Globus pallidus (tissue), 1 donor: ENCODE measurements at places on chromosomes 13 and 19.

- DNase-seq, result no peak
These were observed 14.1 kb upstream of the SIGLEC11 start for GRCh38 chr19:49975051-49975450.

DNA sequence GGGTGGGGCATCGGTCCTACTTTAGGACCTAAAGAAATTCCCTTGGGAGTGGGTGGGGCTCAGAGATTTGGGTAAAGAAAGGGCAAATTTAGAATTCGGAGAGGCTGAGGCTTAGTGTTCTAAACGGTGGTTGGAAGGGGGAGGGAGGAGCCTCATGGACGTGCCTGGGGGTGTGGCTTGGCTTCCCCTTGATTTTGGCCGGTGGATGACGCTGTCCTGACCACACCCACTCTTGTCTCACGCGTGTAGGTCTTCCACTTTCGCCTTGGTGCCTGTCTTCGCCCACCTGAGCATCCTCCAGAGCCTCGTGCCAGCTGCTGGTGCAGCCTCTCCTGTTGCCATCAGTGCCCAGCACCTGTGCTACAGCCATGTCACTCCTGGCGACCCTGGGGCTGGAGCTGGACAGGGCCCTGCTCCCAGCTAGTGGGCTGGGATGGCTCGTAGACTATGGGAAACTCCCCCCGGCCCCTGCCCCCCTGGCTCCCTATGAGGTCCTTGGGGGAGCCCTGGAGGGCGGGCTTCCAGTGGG, 1.2 kb upstream of the NUP62 start:
- DNase-seq, result no peak

DNA sequence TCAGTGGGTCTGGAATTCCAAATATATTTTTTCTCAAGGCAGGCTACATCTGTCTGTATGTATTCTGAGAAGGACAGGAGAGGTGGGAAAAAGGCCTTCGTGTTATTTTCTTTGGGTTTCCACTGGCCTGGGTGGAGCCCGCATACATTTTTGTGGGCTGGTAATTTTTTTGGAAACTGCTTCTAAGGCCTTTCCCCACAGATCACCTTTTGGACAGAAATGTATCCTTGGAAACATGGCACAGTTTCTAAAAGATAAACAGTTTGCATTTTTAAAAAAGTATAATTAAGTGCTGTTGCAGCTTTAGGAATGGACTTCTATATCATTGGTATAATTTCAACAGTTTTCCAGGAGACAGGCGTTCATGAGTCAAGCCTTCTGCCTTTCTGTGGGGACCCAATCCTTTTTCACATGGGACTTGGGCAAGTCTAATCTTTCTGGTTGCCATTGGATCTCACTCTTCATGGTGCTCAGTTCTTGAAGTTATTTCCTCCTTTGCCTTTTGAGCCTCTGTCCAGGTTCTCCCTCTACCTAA, 8.9 kb downstream of the RFX2 start:
- no peak for DNase-seq

DNA sequence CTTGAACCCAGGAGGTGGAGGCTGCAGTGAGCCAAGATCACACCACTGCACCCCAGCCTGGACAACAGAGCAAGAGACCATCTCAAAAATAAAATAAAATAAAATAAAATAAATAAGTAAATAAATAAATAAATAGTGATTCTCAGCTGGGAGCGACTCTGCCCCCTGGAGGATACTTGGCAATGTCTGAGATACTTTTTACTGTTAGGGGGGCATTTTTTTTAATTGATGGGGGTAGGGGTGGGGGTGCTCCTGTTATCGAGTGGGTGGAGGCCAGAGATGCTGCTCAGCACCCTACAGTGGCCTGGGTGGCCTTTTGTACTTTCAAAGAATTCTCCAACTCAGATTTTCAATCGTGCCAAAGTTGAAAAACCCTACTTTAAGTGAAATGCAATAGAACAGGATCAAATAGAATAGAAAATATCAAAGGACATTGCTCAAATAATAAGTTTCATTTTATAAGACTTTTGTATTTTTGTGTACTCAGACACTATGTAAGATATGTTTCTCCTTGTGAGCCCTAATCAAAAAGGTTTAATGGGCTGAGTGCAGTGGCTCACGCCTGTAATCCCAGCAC, 7.1 kb upstream of the CLPP start:
- no peak for DNase-seq

- DNase-seq, result no peak
These were observed 307.0 kb downstream of the UQCRFS1 start for GRCh38 chr19:28905996-28906395.

- no peak for DNase-seq
These were observed 30.6 kb upstream of the IGSF23 start for GRCh38 chr19:44582581-44583265.

DNA sequence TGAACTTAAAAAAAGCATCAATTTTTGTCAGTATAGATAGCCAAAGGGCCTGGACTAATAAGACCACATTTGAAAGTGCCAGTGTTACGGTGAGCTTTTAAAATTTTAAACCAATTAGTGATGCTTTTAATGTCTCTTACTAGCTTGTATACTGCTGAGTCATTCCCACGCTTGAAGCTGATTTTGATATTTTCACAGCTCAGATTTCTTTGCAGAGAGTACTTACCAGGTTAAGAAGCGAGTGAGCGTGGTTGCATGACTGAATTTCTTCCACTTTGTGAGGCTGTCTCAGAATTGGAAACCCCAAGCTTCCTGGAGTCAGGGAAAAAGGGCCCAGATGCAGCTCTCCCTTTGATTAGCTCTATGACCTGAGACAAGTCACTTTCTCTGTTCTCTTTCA, 74.5 kb upstream of the NBEA start:
- no peak for DNase-seq

DNA sequence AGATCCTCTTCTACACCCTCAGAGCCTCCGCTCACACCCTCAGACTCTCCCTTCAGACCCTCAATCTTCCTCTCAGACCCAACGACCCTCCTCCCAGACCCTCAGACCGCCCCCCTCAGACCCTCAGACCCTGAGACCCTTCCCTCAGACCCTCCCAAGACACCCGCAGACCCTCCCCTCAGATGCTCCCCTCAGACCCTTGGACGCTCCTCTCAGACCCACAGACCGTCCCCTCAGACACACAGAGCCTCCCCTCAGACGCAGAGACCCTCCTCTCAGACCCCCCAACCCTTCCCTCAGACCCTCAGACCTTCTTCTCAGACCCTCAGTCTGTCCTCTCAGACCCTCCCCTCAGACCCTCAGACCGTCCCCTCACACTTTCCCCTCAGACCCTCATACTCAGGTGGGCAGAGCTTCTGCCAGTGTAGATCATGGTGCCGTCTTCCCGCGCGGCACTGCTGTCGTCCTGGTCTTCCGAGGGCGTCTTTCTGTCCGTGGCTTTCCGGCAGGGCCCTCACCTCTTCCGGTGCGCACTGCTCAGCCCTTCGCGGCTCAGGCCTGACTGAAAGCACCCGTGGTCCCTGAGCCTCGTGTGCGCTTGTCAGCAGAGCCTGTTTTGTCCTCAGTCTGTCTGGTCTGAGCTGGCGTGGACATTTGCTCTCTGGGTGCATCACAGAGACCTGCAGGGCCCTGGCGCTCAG, 18.9 kb upstream of the TFDP1 start:
- no peak for DNase-seq

DNA sequence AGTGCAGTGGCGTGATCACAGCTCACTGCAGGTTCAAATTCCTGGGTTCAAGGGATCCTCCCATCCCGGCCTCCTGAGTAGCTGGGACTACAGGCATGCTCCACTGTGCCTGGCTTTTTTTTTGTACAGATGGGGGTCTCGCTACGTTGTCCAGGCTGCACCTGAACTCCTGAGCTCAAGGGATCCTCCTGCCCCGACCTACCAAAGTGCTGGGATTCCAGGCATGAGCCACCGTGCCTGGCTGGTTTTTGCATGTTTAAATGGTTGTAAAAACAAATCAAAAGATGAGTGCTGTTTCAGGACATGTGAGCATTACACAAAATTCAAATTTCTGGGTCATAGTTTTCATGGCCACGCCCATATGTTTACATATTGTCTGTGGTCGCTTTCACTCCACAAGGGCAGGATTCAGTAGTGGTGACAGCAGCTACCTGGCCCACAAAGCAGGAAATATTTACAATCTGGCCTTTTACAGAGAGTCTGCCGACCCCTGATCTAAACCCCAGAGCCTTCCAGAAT, 5.3 kb downstream of the MATK start:
- no peak for DNase-seq

- no peak for DNase-seq
These were observed 77.9 kb downstream of the CACNA1A start for GRCh38 chr19:13428352-13428751.

DNA sequence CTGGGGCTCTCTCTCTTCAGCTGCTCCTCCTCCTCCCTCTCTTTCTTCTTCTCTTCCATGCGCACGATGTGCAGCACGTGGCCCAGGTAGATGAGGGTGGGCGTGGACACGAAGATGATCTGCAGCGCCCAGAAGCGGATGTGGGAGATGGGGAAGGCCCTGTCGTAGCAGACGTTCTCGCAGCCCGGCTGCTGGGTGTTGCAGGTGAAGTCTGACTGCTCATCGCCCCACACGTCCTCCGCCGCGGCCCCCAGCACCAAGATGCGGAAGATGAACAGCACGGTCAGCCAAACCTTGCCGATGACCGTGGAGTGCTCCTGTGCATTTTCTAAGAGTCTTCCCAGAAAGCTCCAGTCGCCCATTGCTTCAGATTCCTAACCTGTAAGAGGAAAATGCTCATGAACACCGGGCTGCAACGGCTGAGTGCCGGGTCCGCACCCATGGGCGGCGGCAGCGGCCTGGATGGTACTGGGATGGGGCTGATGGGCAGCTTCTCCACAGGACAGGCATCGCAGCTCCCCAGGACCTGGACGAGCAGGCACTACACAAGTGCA, 17.8 kb downstream of the GJA3 start:
- no peak for DNase-seq

DNA sequence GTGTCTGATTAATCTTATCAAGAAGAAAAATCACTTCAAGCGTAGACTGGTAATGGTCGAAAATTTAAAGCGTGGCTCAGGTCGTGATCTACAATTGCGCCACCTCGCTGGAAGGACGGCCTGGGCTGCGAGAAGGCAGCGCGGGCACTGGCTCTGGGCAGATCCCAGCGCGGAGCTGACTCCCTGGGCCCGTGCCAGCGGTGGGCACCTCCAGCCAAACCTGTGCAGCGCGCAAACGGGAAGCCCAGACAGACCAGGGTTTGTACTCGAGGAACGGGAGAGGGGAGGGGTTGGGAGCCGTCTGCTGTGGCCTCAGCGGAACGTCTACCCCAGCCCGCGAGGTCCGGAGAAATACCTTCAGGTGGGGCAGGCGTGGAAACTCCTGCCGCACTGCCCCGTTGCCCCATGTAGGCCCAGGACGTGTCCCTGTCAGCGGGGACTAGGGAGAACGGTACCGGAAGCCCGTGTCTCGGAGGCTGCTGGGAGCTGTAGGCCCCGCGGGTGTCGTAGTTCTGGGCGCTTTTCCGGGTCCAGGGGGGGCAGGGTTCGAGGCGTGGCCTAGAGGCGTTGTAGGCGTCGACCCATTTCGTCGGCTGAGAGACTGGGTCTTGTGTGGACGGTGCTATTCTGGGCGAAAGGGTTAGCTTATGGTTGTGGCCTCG, 21.1 kb downstream of the ZNF274 start:
- no peak for DNase-seq

GRCh38 chr19:4728871-4729270, 5.2 kb upstream of the DPP9 start:
- no peak for DNase-seq

DNA sequence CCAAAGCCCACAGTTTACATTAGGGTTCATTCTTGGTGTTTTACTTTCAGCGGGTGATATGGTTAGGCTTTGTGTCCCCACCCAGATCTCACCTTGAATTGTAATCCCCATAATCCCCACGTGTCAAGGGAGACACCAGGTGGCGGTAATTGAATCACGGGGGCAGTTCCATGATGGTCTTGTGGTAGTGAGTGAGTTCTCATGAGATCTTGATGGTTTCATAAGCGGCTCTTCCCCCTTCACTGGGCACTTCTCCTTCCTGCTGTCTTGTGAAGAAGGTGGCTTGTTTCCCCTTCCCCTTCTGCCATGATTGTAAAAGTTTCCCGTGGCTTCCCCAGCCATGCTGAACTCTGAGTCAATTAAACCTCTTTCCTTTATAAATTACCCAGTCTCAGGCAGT, 12.0 kb downstream of the FPR2 start:
- no peak for DNase-seq

- no peak for DNase-seq
These were observed 9.9 kb downstream of the IRF2BP1 start for GRCh38 chr19:45876161-45876410.

GRCh38 chr13:46484561-46484960, 68.4 kb upstream of the LRCH1 start:
- DNase-seq, result no peak

DNA sequence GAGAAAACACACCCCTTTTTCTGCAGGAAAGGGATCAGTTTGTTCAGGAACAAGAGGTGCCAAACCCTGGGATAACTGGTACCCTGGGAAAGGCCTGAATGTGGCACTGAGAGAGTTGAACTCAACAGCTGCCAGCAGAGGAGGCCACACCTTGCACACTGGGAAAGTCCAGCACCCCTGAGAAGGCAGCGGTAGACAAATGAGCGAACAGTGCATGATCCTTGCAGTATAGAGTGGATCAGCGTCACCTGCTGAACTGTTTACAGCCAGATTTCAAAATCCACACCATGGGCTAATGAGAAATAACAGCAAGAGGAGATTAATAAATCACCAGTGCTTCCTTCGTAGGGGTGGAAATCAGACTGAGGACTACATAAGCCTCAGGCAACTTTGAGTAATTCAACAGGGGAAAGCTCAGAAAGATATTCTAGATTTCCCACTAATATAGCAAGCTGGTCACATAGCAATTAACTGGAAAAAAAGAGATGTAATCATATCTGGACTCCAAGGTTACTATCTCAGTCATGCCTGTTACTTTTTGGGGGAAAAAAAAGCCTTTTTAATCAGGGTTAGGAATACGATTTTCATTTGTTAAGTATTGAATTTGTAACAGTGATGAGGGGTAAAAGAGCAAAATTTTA, 52.0 kb downstream of the DCT start:
- no peak for DNase-seq

- no peak for DNase-seq
These were observed 366.2 kb upstream of the TSHZ3 start for GRCh38 chr19:31715249-31715945.

GRCh38 chr19:3362217-3362906, 4.0 kb upstream of the NFIC start:
- DNase-seq, result no peak

- DNase-seq, result no peak
These were observed 77.8 kb downstream of the TEX29 start for GRCh38 chr13:111398196-111398595.

DNA sequence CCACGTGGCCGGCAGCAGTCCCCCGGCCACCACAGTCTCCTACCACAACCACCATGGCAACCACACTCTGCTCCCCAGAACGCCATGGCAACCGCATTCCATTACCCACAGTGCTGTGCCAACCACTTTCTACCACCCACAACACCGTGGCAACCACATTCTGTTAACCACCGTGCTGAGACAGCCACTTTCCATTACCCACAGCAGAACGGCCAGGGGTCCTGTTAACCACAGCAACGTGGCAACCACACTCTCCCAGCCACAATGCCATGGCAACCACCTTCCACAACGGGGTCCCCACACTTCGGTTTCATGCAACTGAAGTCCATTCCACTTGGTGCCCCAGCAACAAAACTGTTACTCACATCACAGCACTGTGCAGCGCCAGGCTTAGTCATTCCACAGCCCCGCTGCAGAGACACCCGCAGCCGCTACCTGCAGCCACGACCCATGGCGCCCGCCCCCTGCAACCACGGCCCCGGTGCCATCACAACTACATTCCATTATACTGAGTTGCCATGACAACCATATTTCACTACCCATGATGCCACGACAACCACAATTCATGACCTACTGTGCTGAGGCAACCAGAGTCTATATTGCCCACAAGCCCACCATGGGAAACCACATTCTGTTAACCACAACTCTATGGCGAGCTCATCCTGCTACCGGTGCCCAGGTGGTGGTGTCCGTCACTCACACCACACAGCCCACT, 10.0 kb downstream of the DPF1 start:
- DNase-seq, result no peak
